ENCODE measurements at places on chromosomes 2 and 18. TPM values are rescaled to one million over a fixed set of nuclear protein-coding genes. Genes with fewer than 3 reads are reported as not detected.

The POTEC gene
- not detected for total RNA-seq

The SUMO1 gene
- 70.7 TPM for total RNA-seq

The NPAS2 gene
- total RNA-seq: not detected

The ANKRD30BL gene
- total RNA-seq: not detected

The FLACC1 gene
- total RNA-seq: 7.0 TPM

The TTN gene
- total RNA-seq: 2.5 TPM

The IDH1 gene
- 6.8 TPM for total RNA-seq

The MYO7B gene
- 0.25 TPM for total RNA-seq

The PDE11A gene
- total RNA-seq: not detected

The LYG2 gene
- not detected for total RNA-seq

The RAD51AP2 gene
- not detected for total RNA-seq

The RFTN2 gene
- total RNA-seq: not detected
